ENCODE measurements at places on chromosomes 6 and 20.

DNA sequence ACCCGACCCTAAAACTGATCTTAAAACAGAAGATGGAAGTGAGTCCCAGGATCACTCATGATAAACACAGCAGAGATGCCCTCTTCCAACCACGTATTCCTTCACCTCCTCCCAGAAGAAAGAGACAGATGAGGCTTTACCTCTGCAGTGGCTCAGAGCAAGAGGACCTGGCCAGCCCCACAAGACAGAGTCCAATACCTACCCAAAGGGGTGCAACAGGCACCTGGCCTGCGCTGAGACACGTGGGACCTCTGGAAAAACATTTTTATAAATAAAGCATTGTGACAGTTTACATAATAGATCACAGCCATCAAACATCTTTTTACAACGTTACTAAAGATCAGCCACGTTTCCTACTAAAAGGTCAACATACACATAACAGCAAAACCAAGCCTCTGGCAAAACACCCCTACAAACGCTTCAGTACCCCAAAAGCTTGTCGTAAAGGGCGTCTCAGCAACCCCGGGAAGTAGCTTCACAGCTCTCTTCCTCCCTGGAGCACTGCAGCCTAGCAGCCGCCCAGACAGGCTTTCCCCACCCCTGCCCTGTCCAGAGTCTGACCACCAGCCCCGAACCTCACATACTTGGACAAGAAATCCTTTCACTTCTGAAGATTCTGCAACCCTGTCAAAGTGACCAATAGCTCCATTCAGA is 2.9 kb downstream of the TAF4 start:
- no peak for DNase-seq

DNA sequence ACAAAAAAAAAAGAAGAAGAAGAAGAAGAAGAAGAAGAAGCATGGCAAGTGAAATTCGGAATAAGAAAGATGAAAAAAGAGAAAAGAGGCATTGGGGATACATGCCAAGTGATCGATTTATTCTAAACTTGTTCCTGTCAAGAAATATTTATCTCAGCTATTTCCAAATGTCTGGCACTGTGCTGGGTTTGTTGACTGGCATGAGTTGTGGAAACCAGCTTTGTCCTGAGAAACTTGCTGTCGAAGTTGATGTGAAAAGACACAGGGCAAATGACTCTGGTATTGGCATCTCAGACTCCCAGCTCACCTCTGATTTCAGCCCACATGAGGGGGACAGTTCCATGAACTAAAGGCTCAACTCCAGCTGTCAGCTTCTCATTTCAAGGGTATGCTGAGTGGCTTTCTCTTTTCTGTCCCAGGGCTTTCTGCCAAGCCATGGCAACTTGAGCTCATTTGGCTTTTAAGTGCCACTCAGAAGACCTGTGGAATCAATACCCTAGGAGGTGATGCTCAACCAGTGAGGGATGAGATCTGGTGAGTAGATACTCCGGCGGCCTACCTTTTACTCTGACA is 253.3 kb upstream of the JAG1 start:
- DNase-seq: no peak

- no peak for DNase-seq
Measured at GRCh38 chr6:51535327-51535726, 552.1 kb downstream of the PKHD1 start.

DNA sequence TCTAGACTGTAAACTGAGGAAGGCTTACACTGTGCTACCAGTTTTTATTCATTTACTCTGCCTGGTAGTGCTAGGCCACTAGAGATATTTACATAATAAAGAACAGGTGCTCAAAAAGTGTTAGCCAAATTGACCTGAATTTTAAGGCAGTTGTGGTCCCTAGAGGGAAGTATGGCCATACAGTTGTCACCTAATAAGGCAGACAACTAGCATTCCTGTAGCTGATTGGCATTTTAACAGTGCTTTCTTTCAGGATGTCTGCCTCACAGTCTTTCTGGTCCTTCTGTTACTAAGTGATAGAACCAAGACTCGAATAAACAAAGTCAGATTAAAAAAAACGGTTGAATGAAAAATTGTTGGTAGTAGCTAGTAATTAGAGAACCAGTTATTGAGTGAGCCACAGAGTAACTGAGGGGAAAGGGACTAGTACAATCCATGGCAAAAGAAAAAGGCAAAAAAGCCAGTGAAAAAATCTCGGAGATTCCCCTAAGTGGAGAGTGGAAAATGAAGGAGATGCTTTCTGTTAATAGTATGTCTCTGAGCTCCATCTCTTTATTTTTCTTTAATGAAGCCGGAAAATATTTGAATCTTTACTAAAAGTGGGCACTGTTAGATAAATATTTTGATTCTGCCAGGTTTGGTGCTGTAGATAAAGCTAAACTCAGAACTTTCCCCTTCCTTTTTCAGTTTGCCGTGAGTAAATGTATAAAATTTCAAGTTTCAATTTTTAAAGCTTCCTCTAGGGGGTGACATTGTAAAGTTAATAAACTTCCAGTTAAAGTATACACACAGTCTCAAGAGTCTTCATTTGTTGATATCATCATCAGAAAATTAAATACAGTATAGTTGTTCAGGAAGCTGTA is 9.1 kb downstream of the VTA1 start:
- no peak for DNase-seq

DNA sequence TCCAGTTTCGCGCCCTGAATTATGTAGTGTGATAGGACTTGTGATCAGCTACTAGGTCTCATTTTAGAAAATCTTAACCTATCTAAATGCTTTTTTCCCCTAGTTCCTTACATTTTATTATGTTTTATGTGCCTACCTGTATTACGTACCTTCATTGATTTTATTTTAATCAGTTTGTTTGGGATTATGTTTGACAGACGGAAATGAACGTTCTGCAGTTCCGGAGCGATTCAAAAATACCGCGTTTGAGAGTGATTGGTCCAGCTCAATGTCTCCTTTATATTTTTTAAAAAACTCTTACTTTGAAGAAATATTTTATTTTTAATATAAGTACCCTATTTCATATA is 114.3 kb upstream of the BTN3A2 start:
- no peak for DNase-seq

DNA sequence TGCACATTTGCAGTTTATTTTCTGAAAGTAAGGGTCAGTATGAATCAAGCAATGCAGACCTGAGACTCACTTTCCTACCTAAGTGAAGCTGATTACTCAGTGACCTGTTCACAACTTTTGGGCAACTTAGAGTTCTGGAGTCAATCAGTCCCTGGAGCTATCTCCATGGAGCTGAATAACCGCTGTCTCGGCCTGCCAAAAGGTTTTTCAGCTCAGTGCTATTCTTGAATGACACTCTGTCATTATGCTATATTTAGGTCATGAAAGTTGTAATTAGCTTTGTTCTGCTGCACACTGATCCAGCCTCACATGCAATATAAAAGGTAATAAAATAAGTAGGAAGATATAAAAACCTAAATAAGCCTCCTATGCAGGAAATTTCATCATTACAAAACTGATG is 356.0 kb downstream of the BMP2 start:
- no peak for DNase-seq

- DNase-seq: no peak
Measured at GRCh38 chr6:85058806-85059205, 294.4 kb upstream of the TBX18 start.

DNA sequence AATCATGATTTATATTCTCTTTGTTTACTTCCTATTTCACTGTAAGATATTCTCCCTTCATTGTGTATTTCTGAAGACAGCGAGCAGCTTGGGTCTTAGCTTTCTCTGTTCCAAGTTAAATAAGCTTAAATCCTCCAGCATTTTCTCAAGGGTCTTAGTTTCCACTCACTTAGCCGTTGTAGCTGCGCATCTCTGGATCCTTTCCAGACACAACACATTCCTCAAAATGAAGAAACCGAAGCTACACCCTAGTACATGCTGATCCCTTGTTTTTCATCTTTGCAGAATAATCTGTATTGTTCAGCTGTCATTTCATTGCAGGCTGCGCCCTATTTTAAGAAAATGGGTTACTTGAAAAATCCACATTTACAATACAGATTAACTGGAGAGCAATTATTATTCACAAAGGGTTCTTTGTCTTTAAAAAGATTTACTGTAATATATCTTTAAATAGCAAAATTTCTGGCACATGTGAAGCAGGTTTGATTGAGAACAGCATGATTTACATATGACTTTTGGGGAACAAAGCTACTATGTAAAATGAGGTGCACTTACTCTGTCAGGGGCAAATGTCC is 375.8 kb downstream of the QKI start:
- DNase-seq: no peak

- DNase-seq: no peak
Measured at GRCh38 chr20:18705490-18705889, 108.1 kb upstream of the SCP2D1 start.

- DNase-seq: no peak
Measured at GRCh38 chr6:155493026-155493693, 37.5 kb upstream of the NOX3 start.

DNA sequence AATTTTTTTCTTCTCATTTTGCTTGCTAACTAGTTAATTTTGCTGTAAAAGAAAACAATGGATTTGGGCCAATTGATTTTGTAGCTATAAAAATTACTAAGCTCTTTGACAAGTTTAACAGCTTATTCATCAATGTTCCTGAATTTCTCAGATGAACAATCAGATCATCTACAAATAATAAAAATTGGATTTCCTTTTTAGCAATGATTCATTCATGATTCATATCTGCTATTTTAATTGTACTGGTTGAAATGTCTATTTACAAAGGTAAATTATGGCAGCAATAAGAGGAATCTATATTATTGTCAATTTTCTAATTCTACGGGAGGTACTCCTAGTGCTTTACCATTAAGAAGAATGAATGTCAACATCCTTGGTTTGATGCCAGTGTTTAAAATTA is 178.8 kb upstream of the BTBD3 start:
- no peak for DNase-seq

GRCh38 chr6:130761286-130761685 is 65.9 kb upstream of the SMLR1 start:
- DNase-seq: no peak

- DNase-seq: no peak
Measured at GRCh38 chr6:39339868-39340550, 17.5 kb upstream of the KCNK16 start.

- DNase-seq: no peak
Measured at GRCh38 chr20:54184071-54184470, 10.3 kb upstream of the CYP24A1 start.

DNA sequence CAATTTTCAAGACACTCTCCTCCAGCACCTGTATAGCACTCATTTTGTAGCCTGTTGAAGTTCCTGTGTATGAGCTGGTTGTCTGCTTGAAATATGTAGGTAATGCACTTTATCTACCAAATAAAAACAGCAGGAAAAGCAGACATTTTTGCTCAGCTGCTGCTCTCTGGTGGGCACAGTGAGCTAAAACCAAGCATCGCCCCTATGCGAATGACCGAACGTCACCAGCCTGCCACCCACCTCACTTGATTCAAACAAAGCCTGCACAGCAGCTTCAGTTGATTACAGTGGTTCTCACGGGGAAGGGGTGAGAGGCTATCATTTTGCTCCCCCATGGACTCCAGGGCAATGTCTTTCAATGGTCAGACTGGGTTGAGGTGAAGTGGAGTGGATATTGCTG is 185.7 kb downstream of the SASH1 start:
- no peak for DNase-seq

GRCh38 chr6:10516953-10517352 is 4.2 kb upstream of the GCNT2 start:
- no peak for DNase-seq

DNA sequence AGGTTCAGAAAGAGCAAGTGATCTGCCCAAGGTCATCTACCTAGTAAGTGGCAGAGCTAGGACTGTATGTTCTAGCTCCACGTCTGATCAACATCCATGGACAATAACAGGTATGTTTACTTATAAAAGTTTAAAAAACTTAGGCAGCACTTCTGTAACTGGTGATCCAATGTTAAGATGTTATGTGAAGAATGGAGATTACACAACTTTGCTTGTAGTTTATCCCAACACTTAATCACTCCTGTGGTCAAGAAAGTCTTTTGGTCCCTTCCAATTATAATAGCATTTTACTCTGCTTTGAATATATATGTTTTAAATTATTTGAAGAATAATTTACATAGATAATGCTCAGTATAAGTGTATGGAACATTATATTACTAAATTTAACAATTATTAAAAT is 4.8 kb downstream of the FBXO30 start:
- no peak for DNase-seq

- DNase-seq: no peak
Measured at GRCh38 chr20:8671370-8671961, 397.4 kb upstream of the PLCB4 start.

- no peak for DNase-seq
Measured at GRCh38 chr6:31008165-31008564, 2.1 kb upstream of the MUC22 start.

- DNase-seq: no peak
Measured at GRCh38 chr20:50339466-50339901, 148.9 kb downstream of the CEBPB start.

- DNase-seq: no peak
Measured at GRCh38 chr20:19819149-19819548, 61.1 kb downstream of the RIN2 start.

DNA sequence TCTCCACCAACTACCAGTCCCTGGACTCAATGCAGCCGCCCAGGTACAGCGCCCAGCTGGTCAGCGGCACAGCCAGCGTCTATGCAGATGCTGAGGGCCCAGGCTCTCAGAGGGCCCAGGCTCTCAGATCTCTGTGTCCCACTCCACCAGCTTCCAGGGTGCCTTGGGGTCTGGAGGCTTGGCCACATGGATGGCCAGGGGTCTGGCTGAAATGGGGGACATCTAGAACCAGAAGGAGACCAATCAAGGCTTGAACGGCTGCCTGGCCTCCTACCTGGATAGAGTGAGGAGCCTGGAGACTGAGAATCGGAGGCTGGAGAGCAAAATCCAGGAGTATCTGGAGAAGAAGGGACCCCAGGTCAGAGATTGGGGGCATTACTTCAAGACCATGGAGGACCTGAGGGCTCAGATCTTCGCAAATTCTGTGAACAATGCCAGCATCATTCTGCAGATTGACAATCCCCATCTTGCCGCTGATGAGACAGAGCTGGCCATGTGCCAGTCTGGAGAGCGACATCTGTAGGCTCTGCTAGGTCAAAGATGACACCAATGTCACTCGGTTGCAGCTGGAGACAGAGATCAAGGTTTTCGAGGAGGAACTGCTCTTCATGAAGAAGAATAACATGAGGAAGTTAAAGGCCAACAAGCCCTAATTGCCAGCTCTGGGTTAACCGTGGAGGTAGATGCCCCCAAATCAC is 44.1 kb upstream of the GRM4 start:
- DNase-seq: no peak

- peak; percentile 48 for DNase-seq
Measured at GRCh38 chr6:90294989-90295853, 1.4 kb downstream of the BACH2 start.
